ENCODE measurements at places on chromosomes 16 and 17.

DNA sequence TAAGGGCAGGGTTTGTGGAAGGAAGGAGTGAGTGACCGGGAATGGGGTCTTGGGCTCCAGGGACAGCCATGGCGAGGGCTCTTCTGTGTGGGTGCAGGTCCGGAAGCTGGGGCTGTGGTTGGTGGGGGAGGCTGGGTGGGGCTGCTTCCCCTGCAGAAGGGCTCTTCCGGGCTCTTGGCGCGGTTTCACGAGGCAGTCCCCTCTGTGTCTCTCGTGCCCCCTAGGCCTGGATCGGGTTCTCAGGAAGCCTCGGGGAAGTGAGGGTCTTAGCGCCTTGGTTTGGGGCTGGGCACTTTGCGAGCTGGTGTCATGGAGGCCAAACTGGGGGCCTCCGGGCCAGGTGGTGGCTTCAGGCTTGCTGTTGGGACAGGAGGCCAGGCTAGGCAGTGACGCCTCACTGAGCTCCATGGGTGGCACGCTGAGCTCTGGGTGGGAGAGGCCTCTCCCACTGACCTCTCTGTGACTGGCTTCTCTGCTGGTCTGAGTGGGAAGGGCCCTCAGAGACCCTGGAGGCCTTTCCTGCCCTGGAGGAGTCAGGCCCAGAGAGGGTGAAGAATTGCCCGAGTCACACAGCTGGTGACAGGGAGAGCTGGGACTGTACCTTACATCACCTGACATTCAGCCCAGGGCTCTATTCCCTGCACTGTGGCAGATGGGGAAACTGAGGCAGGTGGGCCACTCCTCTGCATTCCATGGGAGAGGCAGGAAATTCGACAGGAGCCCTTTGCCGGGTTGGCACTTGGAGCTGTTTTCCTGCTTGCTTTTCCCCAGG, 8.2 kb downstream of the ADCY7 start:
- DNase-seq: no peak

DNA sequence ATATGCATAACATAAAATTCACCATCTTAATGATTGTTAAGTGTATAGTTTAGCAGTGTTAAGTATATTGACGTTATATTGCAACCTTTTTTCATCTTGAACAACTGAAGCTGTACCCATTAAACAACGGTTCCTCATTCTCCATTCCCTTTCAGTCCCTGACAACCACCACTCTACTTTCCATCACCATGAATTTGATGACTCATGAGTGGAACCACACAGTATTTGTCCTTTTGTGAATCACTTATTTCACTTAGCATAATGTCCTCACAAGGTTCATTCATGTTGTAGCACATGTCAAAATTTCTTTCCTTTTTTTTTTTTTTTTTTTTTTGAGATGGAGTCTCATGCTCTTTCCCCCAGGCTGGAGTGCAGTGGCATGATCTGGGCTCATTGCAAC, 46.0 kb downstream of the HOXB1 start:
- DNase-seq: peak; percentile 90

DNA sequence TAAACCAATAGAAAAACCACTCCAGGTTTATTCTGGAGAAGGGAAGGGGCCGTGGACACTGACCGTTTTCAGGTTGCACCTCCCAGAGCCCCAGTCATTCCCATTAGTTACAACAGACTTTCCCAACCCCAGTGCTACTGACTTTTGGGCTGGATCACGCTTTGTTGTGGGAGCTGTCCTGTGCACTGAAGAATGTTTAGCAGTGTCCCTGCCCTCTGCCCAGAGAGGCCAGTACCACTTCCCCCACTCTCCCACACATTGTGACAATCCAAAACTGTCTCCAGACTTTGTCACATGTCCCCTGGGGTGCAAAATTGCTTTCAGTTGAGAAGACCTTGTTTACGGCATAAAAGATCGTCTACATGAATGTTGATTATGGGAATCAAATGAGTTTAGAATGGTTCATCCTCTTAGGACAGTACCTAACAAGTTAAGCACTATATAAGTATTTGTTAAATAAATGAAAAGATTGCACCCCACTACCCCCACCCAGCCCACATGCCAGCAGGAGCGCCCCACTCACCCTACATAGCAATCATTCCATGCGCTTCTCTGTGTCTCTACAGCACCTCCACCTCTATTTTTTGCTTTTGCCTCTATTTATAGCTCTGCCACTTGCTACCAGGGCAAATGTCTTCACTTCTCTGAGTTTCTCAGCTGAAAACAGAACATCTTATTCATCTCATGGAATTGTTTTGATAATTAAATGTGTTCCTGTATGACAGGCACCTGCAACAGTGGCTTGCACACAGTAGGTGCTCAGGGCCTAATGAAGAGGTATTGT, 104.9 kb downstream of the AXIN2 start:
- no peak for DNase-seq

GRCh38 chr17:27091043-27091497, 202.8 kb upstream of the WSB1 start:
- DNase-seq: peak; percentile 48

DNA sequence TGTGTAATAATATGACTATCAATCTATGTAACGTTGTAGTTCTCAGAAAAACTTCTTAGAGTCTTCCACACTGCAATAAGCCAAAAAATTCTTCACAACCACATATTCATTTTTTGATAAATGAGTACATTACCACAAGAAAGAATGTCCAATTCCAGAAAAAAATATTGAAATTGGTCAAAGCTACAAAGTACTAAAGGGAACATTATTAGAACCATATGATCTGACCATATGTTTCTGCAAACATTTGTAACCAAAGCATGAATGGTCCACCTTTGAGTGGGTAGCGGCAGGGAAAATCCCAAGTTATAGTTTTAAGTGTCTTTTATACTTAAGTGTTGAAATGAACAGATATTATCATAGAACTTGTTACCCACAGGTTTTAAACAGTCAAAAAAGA, 71.7 kb upstream of the NACA2 start:
- no peak for DNase-seq
